Naive B cell (primary cell): ENCODE measurements at places on chromosomes 16 and 17.

DNA sequence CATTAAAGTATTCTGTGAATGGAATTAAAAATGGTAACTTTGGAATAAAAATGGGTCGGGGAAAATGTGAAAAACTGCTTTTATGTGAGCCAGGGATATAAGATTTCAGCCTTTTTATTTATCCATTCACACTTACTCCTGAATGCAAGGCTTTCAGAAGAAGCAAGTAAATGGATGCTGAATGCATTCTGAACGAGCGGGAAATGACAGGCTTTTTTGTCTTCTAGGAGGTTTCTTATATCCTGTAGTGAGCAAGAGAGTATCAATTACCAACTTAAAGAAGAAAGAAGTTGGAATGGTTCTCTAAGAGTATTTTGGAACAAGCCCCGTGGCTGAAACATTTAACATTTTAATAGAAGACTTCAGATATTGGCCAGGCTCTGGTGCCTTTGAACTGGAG is 36.0 kb downstream of the NUP93 start:
- DNase-seq: no peak

- DNase-seq: no peak
These were observed 2.6 kb downstream of the HAP1 start for GRCh38 chr17:41731836-41732235.

- DNase-seq: no peak
These were observed 13.4 kb upstream of the WSB1 start for GRCh38 chr17:27280527-27280926.

- DNase-seq: no peak
These were observed 19.3 kb upstream of the ITGA2B start for GRCh38 chr17:44408786-44409185.

GRCh38 chr17:47239967-47240651 is 13.5 kb upstream of the ITGB3 start:
- DNase-seq: no peak

- no peak for DNase-seq
These were observed 32.9 kb downstream of the SRCIN1 start for GRCh38 chr17:38572669-38573365.

DNA sequence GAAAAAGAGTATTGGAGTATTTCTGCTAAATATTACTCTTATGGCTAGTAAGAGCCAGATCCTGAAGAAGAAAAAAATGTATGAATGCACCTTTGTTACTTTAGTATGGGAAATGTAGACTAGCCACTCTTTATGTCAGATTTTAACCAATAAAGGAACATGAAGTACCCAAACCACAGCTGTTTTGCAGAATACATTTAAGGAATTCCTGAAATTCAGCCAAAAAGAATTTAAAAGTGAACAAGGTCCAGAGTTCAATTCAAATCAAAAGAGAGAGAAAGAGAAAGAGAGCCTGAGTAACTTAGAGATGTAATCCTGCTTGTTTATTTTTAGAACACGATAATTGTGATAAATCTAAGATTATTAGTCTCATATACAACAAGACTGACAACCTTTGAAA is 1.2 kb downstream of the KCNJ16 start:
- no peak for DNase-seq

- DNase-seq: no peak
These were observed 115.8 kb upstream of the NOL11 start for GRCh38 chr17:67601897-67602296.

- no peak for DNase-seq
These were observed 20.0 kb upstream of the ITGA2B start for GRCh38 chr17:44409309-44410028.

- no peak for DNase-seq
These were observed 141.8 kb downstream of the PITPNC1 start for GRCh38 chr17:67518876-67519275.

DNA sequence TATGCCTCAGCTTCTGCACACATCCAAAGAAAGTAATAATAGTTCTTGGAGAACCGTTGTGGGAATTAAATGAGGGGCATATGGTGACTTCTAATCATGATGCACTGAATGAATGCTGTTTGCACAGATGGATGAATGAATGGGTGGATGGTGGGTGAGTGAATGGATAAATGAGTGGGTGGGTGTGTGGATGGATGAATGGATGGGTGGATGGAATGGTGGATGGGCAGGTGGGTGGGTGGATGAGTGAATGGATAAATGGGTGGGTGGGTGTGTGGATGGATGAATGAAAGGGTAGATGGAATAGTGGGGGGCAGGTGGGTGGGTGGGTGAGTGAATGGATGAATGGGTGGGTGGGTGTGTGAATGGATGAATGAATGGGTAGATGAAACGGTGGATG is 44.9 kb upstream of the FOXF1 start:
- no peak for DNase-seq

GRCh38 chr16:54585094-54585997 is 298.8 kb upstream of the IRX3 start:
- DNase-seq: no peak

- peak; percentile 65 for DNase-seq
These were observed 18.8 kb downstream of the NCBP3 start for GRCh38 chr17:3827124-3827773.

DNA sequence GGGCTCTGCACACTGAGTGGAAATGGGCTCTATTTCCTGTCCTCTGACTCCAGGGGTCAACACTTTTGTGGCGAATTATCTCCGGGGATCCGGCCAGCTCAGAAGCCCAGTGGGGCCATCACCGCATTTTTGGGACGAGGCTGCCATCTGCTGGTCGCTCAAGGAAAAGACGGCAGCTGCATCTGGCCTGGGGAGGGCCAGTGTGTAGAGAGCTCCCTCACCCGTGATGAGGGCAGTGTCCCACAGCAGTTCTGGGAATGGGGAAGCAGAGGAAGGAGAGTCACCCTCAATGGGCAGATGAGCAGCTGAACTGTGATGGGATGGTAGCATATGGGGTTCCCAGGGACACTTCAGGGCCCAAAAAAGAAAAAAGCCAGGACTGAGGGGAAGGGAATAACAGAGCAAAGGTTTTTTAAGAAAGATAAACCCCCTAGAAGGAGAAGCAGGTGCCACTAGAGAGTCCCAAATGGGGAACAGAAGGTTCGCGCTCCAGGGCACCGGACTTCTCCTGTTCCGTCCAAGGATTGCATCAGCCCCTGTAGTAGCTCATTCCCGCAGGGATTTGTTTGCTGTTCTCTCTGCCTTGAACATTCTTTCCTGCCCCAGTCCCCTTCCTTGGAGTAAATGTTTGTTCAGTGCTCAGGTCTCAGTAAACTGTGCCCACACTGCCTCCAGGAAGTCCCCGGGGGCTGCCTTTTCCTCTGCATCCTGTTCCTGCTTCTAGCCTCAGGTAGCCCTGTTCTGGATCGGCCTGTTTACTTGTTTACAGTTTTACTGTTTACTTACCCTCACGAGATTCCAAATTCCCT is 9.3 kb upstream of the ABCC12 start:
- DNase-seq: peak; percentile 49

DNA sequence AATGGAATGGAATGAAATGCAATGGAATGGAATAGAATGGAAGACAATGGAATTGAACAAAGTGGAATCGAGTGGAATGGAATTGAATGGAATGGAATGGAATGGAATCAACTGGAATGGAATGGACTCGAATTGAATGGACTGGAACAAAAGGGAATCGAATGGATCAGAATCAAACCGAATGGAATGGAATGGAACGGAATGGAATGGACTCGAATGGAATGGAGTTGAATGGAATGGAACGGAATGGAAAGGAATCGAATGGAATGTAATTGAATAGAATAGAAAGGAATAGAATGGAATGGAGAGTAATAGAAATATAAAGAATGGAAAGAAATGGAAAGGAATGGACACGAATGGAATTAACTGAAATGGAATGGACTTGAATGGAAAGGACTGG is 475.2 kb upstream of the WSB1 start:
- no peak for DNase-seq

- DNase-seq: no peak
These were observed 39.7 kb downstream of the USP10 start for GRCh38 chr16:84739349-84740124.

DNA sequence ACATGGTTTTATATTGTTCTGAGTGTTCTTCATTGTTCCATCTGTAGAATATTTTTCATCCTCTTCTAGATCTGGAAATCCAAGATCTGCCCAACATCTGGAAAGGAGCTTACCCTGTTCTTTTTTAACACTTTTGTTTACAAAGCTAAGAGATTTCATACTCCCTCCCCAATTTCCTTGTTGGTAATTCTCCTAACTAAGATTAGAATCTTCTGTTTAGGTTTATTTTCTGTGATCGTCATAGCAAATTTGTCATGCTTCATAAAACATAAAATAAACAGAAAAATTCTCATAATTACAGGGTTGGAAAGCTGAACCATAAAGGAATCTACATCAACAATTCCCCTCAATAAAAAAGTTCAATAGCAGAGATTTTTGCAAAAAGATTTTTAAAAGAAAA is 580.3 kb upstream of the CA10 start:
- no peak for DNase-seq

- DNase-seq: no peak
These were observed 6.1 kb downstream of the ACADVL start for GRCh38 chr17:7225711-7226331.

GRCh38 chr17:22374741-22375140 is 682.4 kb downstream of the KCNJ18 start:
- DNase-seq: no peak

DNA sequence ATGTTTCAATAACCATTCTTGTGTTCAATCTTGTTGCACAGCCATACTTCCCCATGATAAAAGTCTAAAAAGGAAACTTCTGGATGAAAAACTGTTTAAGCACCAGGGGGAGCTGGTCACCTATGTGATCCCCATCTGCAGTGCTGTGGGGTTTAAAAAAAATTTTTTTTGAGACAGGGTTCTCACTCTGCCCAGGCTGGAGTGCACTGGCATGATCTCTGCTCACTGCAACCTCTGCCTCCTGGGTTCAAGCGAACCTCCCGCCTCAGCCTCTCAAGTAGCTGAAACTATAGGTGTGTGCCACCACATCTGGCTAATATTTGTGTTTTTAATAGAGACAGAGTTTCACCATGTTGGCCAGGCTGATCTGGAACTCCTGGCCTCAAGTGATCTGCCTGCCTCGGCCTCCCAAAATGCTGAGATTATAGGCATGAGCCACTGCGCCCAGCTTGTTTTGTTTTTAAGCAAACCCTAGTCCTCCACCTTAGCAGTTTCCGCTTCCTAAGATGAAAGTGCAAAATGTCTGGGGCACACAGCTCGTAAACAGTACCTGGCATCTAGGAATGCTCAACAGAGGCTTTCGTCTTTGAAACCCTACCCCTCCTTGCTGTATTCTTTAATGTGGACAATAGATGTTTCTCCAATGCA is 25.4 kb downstream of the DNAJA2 start:
- peak; percentile 33 for DNase-seq

DNA sequence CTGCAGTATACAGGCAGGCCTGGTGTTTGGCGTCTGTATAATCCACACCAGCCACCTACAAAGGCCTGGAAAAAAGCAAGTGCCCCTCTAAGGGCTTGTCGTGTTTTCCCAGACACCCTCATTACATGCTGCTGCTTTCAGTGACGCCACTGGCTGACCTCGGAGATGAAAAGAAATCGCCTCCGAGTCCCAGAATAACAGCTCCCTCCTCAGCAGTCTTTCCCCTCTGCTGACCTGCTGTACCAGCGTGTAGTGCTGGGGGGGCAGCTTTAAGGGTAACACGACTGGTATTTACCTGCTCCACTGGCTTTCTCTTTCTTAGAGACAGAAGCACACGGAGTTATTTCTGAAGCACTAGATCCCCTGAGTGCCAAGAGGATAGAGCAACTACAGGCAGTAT is 296.8 kb downstream of the GRIN2A start:
- no peak for DNase-seq

DNA sequence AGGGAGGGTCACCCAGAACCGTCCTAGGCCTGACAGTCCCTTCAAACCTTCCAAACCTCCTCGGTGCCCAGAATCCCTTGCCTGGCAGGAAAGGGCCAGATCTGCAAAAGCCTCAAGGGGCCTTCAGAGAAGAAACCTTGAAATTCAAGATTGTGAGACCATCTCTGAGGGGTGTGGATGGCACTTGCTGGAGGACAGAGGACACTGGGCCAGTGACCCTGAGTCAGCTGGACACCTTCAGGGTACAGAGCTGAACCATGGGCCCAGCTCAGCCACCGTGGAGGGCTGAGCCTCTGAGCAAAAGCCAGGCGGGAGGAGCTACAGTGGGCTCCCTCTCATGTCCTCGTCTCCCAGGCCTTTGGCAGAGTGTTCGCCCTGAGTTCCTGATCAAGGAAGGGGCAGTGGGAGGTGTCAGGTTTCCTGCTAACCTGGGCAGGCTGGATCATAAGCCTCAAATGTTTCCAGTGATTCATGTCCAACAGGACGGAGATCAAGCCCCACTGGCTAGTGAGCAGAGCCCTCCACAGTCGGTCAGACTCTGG is 3.0 kb downstream of the PDILT start:
- no peak for DNase-seq

DNA sequence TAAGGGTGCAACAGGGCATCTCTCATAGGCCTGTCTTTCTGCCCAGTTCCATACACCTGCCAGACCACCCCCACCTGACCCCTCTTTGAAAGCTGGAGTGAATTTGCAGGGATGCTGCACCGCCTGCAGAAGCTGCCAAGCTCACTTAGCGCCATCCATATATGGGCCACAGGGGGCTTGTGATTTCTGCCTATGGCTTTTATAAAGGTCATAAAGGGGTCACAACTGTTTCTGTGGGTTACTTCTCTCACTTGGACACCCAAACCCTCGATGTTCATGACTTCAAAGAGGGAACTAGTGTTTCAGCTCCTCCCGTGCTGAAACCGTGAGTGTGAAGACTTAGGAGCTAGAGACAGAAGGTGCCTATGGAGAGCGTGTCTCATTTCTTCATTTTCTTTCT is 23.9 kb upstream of the MEAK7 start:
- DNase-seq: no peak

- no peak for DNase-seq
These were observed 585.5 kb upstream of the SOX9 start for GRCh38 chr17:71535321-71535720.

DNA sequence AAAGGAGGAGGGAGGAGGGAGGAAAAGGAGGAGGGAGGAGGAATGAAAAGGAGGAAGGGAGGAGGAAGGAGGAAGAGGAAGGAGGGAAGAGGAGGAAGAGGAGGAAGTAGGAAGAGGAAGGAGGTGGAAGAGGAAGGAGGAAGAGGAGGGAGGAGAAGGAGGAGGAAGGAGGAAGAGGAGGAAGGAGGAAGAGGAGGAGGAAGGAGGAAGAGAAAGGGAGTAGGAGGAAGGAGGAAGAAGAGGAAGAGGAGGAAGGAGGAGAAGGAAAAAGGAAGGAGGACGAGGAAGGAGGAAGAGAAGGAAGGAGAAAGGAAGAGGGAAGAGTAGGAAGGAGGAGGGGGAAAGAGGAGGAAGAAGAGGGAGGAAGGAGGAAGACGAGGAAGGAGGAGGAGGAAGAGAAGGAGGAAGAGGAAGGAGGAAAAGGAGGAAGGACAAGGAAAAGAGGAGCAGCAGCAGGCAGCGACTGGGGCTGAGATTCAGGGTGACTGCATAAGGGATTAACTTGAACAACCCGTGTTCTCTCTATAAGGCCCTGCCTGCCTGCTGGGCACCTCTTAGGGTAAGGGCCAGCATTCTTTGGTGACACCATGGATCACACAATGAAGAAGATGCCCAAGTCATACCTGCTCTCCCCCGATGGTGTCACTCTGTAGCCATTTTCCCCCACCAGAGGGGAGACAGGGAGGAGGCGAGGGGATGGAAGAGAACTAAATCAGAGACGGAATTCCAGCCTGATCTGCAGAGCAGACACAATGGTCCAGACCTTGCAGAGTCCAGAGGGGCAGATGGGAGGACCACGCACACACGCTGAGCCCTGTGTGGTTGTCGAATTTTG is 1.4 kb upstream of the IL34 start:
- DNase-seq: no peak

- no peak for DNase-seq
These were observed 172.7 kb upstream of the CCL2 start for GRCh38 chr17:34082404-34082803.
